Stimulated activated CD8-positive, alpha-beta memory T cell treated with anti-CD3 and anti-CD28 coated beads, Interleukin-15, amount 100 ng/mL, for 1 hour (primary cell): ENCODE measurements at places on chromosomes 2 and 18.

DNA sequence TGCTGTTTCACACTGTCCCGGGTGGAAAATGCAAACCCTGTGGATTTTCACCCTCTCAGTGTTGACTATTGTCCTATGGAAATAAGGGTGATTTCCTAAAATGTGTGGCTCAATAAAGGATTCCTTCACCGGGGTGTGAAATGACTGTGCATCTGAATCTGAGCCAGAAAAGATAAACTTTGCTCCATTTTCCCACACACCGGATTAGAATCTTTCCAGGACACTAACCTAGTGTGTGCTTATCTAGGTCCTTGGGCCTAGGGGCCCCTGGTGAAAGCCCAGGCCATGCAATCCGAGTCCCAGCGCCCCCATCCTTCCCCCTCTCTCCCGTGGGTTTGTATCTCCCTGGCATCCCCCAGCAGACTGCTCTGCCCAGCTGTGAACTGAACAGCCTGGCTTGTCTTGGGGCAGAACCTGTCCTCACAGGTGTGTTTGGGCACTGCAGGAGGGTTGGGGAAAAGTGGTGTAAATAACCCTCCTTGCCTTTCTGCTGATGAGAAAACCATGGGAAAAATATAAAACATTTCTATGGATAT lies 17.3 kb downstream of the KLHL29 start:
- DNase-seq, result no peak

DNA sequence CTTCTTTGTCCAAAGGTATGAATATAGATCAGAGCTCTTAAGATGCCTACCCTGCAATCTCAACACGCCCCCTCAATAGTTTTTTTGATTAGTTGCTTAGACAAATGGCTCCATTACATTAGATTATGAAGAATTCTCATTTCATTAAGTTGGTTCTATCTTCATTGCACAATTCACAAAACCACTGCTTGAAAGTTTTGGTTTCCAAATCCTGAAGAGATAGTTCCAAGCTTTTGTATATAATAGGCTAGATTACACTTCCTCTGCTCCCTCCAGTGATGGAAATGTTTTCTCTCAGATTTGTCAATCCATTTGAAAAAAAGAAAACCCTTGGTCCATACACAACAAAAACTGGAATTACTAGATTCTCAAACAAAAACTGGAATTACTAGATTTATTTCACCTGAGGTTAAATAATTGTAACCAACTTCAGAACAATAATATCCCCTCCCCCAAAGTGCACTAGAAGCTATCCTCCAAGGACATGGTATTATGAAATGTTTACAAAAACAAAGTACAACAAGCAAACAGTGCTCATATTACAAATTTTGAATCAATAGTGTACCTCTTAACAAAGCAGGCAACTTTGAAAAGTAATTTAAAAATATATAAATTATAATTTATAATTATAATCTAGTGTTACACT lies 6.8 kb upstream of the TLK1 start:
- no peak for DNase-seq

DNA sequence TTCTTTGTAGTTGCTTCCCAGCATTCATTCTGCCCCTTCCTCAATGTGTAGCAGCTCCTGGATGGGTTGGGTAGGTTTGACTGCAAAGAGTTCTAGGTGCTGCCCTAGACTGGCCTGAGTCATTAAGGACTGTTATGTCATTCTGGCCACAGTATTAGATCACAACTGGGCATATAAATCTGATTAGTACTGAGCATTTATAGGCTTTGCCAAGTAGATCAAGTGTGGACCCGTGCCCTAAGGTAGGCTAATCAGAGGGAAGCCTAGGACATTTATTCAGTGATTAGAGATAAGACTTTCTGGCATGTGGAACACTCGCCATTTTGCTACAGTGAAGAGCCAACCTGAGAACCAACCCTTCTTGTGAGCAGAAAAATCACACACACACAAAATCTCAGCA lies 2.7 kb downstream of the KATNAL2 start:
- DNase-seq, result no peak

DNA sequence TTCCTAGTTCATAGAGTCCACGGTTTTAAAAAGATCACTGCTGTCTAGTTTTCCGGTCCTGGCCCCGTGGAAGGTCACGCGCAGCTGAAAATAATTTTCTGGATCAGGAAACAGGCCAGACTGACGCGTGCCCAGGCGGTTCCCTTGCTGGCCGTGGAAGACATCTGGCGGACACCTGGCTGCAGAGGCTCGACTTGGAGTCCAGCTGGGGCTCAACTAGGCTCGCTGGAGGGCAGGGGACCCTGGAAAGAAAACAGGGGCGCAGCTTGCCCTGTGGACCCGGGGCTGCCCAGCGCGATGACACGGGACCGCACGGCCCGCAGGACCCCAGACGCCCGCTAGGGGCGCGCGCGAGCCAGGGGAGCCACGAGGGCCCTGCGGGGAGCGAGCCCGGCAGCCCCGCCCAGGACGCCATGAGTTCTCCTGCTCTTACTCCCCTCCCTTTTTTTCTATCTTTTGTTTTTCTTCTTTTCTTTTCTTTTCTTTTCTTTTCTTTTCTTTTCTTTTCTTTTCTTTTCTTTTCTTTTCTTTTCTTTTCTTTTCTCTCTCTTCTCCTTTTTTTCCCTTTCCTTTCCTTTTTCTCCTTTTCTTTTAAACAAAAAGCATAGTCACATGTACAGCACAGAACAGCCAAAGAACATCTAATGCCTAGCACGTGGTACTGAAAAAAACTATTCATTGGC lies 43.2 kb upstream of the UBE2F start:
- peak; percentile 58 for DNase-seq

- no peak for DNase-seq
These were observed 340.7 kb downstream of the LPIN1 start for GRCh38 chr2:12087175-12087574.

DNA sequence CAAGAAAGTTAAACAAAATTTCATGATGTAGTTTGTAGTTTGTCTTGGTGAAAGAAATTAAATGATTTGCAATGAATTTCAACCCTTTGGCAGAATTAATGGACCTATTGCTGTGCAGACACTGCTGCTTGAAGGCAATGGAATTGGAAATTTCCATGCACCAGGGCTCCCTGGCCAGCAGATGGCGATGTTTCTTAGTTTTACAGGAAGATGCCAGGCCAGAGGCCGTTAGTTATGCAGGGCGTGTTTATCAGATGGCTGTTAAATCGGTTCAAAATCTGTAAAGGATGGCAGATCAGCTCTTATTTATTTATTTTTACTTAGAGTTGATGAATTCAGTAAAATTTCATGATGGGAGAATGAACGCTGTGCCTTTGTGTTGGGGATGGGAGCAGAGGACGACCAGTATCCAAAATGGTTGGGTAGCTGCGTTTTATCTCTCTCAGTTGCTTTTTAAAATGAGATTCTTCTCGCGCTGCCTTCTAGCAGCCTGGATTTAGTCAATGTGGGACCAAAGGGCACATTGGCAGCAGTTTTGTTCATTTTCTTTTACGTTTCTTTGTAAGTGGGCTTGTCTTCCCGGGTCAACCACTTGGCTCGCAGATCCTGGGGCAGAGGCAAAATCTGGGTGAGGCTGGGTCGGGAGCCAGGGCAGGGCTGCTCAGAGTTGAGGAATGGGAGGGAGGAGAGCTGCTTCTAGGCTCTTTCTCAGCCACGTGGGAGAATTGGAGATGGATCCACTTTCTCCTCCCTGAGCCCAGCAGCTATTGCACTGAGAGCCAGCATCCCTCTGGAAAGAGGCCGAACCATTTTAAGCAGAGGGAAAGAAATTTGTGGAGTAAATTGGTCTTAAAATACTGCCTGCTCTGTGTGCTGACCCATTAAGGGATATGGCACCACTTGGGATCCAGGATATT lies 344.0 kb downstream of the PIK3C3 start:
- DNase-seq, result peak; percentile 16

DNA sequence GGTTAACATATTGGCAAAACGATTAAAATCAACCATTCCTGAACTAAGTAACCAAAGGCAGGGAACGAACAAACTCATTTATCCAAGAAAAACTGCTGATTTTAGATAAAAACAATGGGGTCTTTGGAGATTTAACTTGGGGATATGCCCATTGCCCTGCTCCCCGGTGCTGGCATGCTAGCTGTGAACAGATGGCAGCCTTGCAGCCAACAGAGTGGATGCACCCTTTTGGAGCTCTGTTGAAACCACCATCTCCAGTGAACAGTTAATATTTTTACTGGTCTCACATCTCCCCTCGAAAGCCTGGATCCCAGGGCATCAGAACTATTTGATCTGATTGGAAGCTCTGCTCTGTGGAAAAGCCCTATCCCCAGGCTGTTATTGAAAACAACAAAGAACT lies 303.1 kb downstream of the TGIF1 start:
- DNase-seq, result no peak

- DNase-seq, result no peak
These were observed 78.1 kb upstream of the SPTBN1 start for GRCh38 chr2:54377901-54378493.

- DNase-seq, result no peak
These were observed 515.2 kb downstream of the RNF144A start for GRCh38 chr2:7432436-7432835.

GRCh38 chr2:121171625-121172119 lies 113.3 kb downstream of the TFCP2L1 start:
- no peak for DNase-seq

GRCh38 chr2:168961450-168962229 lies 60.5 kb downstream of the G6PC2 start:
- no peak for DNase-seq

DNA sequence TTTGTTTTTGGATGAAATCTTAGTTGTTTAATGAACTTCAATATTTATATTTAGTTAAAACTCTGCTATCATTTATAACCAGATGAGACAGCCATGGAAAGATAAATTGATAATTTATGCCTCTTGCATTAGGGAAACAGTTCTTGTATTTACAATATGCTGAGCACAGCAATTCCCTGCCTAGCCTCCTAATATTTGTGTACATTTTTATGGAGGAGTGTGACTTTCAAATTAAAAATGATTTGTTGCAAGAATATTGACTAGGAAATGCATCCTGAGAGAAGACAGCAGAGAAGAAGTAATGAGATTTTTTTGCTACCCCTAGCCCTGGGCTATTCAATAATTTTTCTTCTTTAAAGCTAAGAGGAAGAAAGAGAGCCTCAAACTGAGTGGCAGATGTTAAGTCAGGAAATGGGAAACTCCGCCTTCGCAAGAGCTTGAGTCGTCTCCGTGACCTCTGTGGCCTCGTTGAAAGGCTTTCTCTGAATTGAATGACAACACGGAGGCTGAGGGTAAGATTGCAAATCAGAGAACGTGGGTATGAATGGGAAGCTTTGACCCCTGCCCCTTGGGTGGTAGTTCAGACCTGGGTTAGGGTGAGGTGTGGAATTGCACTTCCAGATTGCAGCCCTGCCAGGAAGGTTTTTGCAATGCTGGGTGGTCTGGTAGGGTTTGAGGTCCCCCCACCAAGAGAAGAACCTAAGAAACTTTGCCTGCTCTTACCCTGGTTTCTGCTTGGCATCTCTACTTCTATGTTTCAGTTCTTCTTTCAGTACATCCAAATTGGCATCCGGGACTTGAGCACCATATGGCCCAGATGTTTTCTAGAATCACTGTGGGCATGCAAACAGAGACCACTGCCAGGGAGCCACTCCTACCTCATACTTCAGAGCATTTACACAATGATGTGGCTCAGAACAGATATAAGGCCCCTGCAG lies 210.3 kb upstream of the RBMS1 start:
- no peak for DNase-seq

- DNase-seq, result no peak
These were observed 14.4 kb upstream of the BBS5 start for GRCh38 chr2:169464882-169465281.
